ENCODE measurements at places on chromosomes 1 and 21. TPM values are rescaled to one million over a fixed set of nuclear protein-coding genes. Genes with fewer than 3 reads are reported as not detected.

LRIF1 gene
- total RNA-seq: 19.0 TPM

ERG gene
- 143 TPM for total RNA-seq

NEGR1 gene
- 12.2 TPM for total RNA-seq

ZNF683 gene
- not detected for total RNA-seq

MEAF6 gene
- 76.7 TPM for total RNA-seq

RBBP4 gene
- 213 TPM for total RNA-seq

ITLN2 gene
- 0.27 TPM for total RNA-seq

GSTM1 gene
- total RNA-seq: 12.2 TPM

CNR2 gene
- total RNA-seq: not detected

IFI44 gene
- total RNA-seq: 22.7 TPM

TMEM59 gene
- total RNA-seq: 149 TPM

LCK gene
- total RNA-seq: 0.13 TPM

MX2 gene
- total RNA-seq: 0.13 TPM

EXOSC10 gene
- total RNA-seq: 99.6 TPM

CACNA1S gene
- total RNA-seq: not detected

HES3 gene
- total RNA-seq: not detected

DRAXIN gene
- 0.93 TPM for total RNA-seq

KCNJ6 gene
- not detected for total RNA-seq

B3GALT2 gene
- total RNA-seq: not detected

BSND gene
- not detected for total RNA-seq

NR5A2 gene
- 27.8 TPM for total RNA-seq

PLA2G5 gene
- 0.36 TPM for total RNA-seq

Data from thoracic aorta endothelial cell (primary cell).